GM12864 (cell line): ENCODE measurements at places on chromosomes 6 and 20.

- no peak for DNase-seq
Observed at GRCh38 chr6:110654096-110654820, 161.0 kb downstream of the CDK19 start.

GRCh38 chr6:38542031-38542430 is 97.7 kb downstream of the BTBD9 start:
- DNase-seq, result no peak

GRCh38 chr6:1726341-1726768 is 116.6 kb downstream of the FOXC1 start:
- no peak for DNase-seq

GRCh38 chr6:4350567-4351519 is 215.5 kb upstream of the ECI2 start:
- no peak for DNase-seq

DNA sequence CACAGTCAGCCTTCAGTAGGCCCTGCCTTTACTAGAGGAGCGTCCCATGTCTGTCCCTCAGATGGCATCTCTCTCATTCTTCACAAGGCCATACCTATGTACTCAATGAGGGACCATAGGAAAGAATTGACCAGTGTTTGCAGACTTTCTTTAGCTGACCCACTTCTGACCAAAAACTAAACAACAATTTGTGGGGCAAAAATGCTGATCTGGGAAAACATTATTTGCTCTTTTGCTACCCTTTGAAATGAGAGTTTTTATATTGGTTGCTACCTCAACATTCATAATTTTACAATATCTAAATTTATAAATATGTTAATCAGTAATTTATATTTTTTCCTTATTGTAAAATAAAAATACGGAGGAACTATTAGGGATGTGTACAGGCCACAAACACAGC is 539.4 kb upstream of the GJE1 start:
- DNase-seq, result no peak

DNA sequence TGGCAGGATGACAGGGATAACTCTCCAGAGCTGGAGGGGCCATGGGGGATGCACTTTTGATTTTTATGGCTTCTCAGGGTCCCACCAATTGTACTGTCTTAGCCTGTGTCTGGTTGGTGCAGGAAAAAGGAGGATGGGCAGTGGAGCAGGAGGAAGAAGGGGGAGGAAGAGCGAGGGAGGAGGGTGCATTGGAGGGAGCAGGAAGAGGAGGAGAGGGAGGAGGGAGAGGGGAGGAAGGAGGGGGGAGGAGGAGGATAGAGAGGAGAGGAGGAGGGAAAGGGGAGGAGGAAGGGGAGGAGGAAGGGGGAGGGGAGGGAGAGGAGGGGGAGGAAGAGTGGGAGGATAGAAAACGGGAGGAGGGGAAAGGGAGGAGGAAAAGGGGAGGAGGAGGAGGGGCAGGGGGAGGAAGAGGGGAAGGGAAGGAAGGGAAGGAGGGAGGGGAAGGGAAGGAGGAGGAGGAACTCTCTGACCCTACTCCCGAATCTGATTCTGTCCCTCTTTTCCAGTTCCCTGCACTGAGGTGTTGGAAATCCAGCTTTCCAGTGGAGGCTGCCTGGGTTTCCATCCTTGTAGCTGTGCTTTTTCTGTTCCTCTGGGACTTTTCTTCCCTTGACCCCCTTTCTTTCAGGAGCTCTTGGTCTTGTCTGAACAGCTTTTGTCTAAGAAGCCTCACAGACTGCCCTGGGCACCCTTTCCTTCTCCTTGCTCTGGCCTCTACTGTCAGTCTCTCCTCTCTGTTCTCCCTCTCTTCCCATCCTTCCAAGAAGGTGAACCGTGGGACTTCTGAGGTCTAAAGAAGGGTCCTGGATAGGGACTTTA is 149.4 kb downstream of the DHX35 start:
- DNase-seq, result no peak

DNA sequence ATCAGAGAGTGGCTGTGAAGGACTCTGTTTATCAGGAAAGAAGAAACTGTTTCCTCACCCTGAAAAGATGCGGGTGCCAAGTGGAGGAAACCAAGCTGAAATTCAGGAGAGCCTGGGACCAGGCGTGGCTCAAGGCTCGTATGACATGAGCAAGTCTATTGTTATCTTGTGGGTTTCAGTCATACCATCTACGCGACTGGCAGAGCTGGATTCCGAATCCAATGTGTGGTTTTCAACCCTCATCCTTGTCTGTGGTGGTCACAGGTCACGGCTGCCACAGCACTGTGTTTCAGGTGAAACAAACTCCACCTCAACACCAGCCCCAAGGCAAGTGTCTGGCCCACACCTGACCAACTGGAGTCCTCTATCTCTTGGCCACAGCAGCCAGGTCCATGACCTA is 9.1 kb downstream of the MC3R start:
- DNase-seq, result no peak
